ENCODE measurements at places on chromosomes 12 and 14. TPM values are rescaled to one million over a fixed set of nuclear protein-coding genes. Genes with fewer than 3 reads are reported as not detected.
A peak's percentile ranks its signal among the peaks of the same experiment; 100 is the strongest.

DNA sequence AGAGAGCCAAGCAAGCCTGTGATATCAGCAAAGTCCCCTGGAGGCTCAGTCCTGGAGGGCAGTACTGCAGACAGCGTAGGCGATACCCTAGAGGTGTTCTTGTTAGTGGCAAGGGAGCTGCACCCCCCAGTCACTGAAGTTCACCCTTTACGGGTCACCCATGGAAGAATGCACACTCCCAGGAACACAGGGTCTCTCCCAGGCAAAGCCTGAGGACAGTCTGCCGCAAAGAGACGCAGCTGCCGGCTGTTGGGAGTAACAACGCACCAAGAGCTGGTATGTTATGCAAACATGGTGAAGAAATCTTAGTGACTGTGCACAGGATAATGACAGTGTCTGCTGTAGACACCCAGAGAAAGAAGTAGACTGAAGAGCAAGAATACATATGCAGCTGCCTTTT is 43.5 kb upstream of the NOS1 start:
- no peak for DNase-seq

DNA sequence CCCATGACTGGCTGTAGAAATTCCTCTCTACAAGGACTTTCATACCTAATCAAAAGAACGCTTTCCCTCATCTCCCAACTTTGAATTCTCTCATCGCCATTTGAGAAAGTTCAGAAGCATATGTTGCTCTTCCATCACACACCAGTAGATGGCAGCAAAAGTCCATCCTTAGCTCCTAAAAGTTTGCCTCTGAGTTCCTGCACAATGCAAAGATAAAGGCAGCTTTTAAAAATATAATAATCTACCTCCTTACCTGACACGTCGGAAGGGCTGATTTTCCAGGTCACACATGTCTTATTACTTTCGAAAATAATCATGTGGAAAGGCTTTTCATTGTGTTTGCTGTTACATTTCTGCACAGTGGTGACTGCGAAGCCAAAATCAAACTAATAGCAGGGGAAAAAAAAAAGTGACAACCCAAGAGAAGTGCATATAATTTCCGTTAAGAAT is 456.7 kb upstream of the SEL1L start:
- DNase-seq: peak; percentile 49

DNA sequence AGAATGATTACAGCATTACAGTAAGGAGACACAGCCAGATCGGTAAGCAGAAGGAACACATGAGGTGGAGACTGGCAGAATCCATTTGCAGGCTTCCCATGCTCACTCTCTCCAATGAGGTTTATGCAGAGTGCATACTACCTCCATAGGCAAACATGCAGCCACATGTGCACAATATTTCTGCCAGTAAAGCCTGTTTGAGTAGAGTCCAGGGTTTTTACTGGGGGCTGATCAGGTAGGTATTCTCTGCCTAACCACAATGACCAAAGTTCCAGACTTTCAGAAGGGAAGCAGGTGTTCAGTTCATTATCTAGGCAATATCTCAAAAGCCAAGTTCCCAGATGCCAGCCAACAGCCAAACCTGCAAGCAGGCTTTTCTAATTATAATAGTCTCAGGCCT is 31.1 kb downstream of the INTS13 start:
- DNase-seq: no peak

DNA sequence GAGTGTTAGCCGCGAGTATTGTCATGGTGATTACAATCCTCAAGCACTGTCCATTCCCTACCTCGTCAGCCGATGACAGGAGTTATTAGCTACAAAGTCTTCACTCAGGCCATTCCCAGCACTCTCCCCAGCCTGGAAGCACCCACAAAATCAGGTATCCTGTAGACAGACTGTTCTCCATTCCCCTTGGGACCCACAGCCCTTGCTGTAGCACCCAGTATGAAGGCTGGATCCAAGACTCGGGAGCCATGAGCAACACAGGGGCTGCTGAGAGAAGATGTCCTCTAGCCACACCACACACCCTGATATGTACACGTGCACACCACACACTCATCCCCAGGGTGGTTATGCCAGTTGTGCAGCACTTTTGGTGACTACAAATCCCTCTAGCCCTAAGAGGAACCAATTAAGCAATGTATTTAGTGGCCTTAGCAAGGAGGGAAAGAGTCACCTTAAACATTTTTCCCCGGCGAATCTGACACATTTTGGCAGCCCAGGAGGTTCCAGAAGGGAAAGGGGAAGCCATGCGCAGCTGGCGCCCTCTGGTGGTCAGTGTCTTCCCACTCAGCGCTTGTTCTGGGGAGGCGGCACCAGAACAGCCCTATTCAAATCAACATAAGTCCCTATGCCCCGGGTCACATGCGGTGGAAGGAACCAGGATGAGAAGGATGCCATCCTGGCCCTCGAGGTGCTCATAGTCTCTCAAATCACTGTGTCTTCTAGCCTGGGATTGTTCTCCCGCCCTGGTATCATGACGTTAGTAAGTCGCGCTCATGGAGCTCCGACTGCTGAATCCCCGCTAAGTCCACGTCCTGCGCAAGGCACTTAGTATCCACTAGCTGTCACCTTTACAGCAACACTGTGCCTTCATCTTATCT is 96.9 kb downstream of the GCH1 start:
- peak; percentile 78 for DNase-seq

GRCh38 chr12:23854598-23854997 is 94.9 kb downstream of the SOX5 start:
- no peak for DNase-seq

DNA sequence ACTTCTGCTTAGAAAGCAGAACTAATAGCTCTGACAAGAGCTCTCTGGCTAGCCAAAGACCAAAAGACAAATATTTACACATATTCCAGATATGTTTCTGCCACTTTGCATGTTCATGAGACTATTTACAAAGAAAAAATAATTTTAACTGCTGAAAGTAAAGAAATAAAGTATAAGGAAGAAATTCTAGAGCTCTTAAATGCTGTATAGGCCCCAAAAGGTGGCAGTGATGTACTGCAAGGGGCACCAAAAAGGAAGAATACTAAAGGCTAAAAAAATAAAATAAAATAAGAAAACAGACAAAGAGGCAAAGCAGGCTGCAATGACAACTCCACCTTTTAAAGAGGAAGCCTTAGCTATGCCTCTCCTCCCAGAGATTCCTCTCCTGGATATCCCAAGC is 23.0 kb downstream of the KLRK1 start:
- no peak for DNase-seq

- no peak for DNase-seq
These were observed 457.7 kb upstream of the SYT1 start for GRCh38 chr12:78406828-78407227.

Gene MYRFL
- not detected for total RNA-seq

DNA sequence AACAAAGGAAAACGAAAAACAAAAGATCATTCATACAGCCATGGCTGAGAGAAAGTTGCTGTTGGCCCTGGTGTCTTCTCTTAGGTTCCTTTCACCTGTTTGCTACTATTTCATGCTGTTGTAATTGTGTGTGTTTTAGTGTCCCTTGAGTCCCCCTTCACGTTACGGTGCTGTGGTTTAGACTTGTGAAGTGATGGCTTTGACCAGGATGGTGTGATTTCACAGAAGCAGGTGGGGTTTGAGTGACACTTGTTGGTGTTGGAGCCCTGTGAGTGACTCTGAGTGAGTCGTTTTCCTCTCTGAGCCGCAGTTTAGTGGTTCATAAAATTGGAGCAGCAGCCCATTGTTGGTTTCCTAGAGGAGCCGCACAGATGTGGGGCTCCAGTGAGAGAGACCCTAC is 635.4 kb downstream of the VRK1 start:
- peak; percentile 59 for DNase-seq

Gene DHRS1
- 26.5 TPM for total RNA-seq

DNA sequence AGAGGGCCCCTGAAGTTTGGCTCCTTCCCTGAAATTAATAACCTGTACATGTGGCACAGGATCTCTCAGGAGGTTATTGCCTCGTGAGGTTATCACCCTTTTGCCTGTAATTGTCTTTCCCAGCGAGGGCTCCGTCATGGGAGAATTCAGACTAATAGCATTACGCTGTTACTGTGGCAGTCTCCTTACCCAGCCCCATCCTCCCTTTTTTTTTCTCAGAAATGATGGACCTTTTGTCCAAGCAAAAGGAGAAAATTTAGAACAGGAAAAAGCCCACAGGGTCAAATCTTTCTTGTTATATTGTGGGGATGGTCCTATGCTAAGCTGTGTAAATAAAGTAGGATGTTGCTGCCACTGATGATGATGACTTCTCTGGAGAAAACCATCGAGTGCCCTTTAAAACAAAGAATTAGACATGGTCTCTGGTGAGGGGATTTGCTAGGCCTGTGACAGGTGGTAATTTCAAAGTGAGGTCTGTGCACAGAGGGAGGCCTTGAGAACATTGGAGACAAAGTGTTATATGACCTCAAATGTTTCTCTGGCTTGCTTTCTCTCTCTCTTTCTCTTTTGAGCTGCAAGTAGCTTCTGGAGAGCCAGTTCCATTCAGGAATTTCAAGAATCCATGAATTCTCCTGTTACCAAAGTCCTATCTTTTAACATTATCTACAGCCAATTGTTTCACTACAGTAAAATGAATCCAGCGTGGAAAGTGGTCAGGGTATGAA is 357.2 kb downstream of the BMP4 start:
- DNase-seq: no peak

Gene CLEC2D
- 355 TPM for total RNA-seq

DNA sequence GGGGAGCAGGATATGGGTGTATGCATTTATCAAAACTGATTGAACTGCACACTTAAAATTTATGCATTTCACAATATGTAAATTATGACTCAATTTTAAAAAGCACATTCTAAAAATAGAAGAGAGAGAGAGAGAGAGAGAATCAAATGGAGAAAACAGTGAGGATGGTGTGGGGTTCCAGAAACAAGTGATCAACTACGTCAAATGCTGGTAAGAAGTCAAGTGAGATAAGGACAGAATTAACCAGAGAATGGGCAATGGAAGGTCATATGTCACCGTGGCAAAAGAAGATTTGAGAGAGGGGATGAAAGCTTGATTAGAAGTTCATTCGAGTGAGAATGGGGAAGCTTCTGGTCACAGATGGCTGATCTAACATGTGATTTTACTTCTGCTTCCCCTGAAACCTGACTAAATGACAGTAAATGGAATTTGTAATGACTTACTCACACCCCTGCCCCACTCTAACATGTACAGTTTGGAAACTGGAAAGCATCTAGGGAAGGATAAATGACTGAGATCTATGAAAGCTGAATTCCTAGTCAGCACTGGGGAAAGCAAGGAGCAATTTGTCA is 276.5 kb upstream of the AMIGO2 start:
- peak; percentile 52 for DNase-seq

Gene MGST1
- total RNA-seq: not detected

GRCh38 chr14:66600416-66600815 is 92.5 kb downstream of the GPHN start:
- DNase-seq: no peak

DNA sequence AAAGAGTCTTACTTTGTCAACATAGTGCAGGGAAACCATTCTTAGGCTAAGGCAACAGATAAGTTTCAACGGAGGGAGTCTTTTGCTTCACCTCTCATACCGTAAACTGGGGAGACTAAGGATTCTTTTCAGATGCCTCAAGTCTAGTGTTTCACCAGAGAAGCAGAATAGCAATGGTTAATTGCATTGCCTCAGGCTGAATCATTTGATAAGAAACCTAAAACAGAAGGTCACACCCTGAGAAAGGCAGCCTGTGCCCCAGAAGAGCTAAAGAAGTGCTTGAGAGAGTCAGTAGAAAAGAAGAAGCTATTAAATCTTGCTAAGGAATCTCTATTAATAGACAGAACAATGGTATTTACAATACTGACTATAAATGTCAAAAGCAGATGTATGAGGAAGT is 21.8 kb upstream of the ATXN7L3B start:
- no peak for DNase-seq

DNA sequence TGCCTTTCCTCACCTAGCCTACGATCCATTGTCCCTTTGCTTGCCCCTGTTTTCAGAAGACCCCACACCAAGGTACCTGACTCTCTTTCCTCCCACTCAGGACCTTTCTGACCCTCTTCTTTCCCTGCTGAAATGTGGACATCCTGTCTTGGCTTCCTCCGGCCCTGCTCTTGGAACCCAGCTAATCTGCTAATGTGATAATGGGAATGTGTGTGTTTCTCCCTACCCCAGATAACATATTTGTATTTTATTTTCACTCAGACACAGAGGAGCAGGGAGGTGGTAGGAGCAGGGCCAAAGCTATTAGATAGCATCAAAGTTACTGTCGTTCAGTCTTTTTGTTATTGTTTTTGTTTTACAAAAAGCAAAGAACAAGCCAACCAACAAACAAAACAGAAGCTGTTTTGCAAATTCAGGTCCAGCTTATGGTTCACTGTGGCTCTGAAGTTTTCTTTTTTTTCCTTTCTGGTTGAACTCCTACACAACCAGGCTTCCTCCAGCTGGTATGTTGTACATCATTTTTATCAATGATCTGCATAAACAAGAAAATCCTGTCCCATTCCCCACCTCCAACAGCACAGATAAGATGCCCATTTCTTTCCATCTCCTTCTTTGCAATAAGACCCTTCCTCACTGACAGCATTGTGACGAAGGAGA is 137.3 kb downstream of the C12orf75 start:
- no peak for DNase-seq

Gene ACSS3
- not detected for total RNA-seq

Gene LRP1
- total RNA-seq: 0.33 TPM

DNA sequence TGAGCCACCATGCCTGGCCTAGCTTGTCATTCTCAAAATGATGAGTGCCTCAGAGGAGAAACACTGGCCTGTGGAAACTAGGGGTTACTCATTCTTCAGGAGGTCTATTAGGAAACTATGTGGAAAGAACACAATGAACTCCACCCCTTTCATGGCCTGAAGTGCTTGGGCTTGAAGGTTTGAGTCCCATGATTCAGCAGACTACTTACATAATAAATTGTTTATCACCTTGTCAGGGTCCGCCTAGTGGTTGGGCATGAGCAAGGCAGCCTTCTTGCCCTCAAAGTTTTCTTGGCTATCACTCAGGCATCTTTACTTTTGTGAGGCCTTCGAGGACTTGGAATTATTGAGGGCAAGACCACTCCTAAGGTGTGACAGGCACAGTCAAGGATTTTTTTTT is 251.2 kb downstream of the ACSS3 start:
- DNase-seq: no peak

DNA sequence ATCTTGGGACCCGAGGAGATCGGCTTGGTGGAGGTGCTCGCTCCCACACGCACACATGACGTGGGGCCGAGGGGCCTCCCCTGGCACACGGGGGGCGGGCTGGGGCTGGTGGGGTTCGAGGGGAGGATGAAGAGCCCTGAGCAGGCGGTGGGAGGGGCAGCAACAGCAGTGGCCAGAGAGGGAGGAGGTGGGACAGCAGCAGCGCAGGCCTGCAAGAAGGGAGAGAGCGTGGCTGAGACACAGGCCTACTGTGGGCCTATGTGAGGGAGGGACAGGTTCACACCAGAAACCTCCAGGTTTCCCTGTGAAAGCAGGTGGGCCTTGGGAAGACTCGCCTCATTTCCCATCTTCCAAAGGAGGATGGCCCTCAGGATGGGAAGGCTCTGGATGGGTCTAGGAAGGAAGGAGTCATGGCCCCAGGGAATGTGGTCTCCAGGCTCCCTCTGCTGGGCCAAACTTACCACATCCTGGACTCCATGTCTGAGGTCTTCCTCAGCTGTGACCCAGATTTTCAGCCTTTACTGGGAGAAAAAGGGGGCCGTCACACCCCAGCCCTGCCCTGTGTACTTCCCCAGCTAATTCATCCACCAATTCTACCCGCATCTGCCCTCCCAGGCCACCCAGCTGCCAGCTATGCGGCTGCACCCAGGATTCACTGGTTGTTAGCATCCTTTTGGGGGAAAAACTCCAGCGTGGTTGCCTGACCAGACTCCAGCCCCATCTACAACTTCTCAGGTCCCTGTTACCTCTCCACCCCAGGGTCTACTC is 2.8 kb downstream of the PIANP start:
- peak; percentile 54 for DNase-seq

Measured in activated CD8-positive, alpha-beta memory T cell treated with anti-CD3 and anti-CD28 coated beads, Interleukin-2, amount 10 ng/mL, durations not matched to agents 7 days and 5 days (primary cell).